Thoracic aorta (tissue), 2 donors: ENCODE measurements at places on chromosomes 6 and 20.

- no peak overlapping the region for H3K4me3 ChIP-seq
- DNase-seq = no peak
- H3K27me3 ChIP-seq = no peaks in the 10 kb centered on the region
- H3K4me1 ChIP-seq = peaks cover 3% of the 10 kb centered on the region
- no peak overlapping the region for H3K27ac ChIP-seq
These were observed 16.9 kb downstream of the KIF16B start for GRCh38 chr20:16556301-16556700.

- no peak for DNase-seq
- no peaks in the 10 kb centered on the region for H3K36me3 ChIP-seq
- no peak overlapping the region for H3K4me3 ChIP-seq
These were observed 6.7 kb upstream of the CST9 start for GRCh38 chr20:23612396-23612795.

DNA sequence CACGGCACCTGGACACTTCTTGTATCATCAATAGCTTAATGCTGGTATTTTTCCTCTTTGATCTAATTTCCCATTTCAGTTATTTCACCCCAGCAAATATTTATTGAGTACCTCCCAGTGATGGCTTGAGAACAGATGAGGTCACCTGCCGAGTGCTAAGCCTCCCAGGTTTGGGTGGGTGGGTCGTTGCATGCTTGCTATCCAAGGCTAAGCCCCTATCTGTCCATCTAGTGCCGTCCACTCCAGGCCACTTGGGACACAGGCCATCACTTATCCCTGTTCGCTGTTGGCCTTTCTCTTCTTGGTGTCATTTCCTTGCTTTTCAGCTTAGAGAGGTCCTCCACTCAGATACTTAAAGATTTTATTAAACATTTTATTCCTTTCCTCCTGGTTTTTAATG is 10.8 kb upstream of the NNAT start:
- no peak for DNase-seq
- no peaks in the 10 kb centered on the region for H3K27me3 ChIP-seq
- peaks cover 20% of the 10 kb centered on the region for H3K36me3 ChIP-seq
- H3K4me3 ChIP-seq = no peak overlapping the region
- H3K27ac ChIP-seq = no peak overlapping the region
- no peaks in the 10 kb centered on the region for H3K4me1 ChIP-seq

- no peak for DNase-seq
- H3K27ac ChIP-seq = no peak overlapping the region
- no peaks in the 10 kb centered on the region for H3K4me1 ChIP-seq
- H3K27me3 ChIP-seq = no peaks in the 10 kb centered on the region
These were observed 125.7 kb upstream of the HDAC2 start for GRCh38 chr6:114096561-114097172.

GRCh38 chr6:14817074-14817473 is 428.8 kb upstream of the JARID2 start:
- DNase-seq = no peak
- no peak overlapping the region for H3K27ac ChIP-seq
- H3K4me3 ChIP-seq = no peak overlapping the region
- no peaks in the 10 kb centered on the region for H3K4me1 ChIP-seq
- H3K36me3 ChIP-seq = no peaks in the 10 kb centered on the region

GRCh38 chr6:20769631-20770030 is 235.4 kb downstream of the CDKAL1 start:
- no peaks in the 10 kb centered on the region for H3K4me1 ChIP-seq
- DNase-seq = no peak
- H3K27me3 ChIP-seq = no peaks in the 10 kb centered on the region
- H3K4me3 ChIP-seq = no peak overlapping the region

- no peak for DNase-seq
- no peaks in the 10 kb centered on the region for H3K27me3 ChIP-seq
- H3K4me3 ChIP-seq = no peak overlapping the region
- peaks cover 3% of the 10 kb centered on the region for H3K4me1 ChIP-seq
These were observed 49.1 kb downstream of the MAP3K7 start for GRCh38 chr6:90537723-90538258.

- no peak overlapping the region for H3K4me3 ChIP-seq
- H3K4me1 ChIP-seq = no peaks in the 10 kb centered on the region
- no peaks in the 10 kb centered on the region for H3K36me3 ChIP-seq
- no peak overlapping the region for H3K27ac ChIP-seq
- DNase-seq = no peak
- H3K27me3 ChIP-seq = no peaks in the 10 kb centered on the region
These were observed 214.2 kb downstream of the CDH26 start for GRCh38 chr20:60172346-60172984.

DNA sequence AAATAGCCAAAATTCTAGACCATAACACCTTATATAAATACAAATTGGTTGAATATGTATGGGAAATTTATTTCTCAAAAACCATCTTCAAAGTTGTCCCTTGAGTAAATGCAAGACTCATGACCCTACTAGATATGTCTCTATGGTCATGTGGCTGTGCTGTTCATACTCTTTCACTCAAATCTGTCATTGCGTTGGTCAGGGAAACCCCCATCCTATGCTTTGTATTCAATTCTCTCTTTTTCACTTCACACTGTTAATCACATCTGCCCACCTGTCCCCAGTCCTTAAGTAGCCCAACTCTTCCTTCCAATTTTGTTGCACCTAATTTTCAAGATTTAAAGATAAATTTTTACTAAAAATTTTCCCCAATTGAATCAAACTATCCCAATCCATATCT is 51.0 kb downstream of the RPS12 start:
- H3K27me3 ChIP-seq = no peaks in the 10 kb centered on the region
- no peak overlapping the region for H3K27ac ChIP-seq
- no peak for DNase-seq

GRCh38 chr6:72987301-72987700 is 238.0 kb downstream of the KHDC1L start:
- H3K4me3 ChIP-seq = no peak overlapping the region
- H3K36me3 ChIP-seq = no peaks in the 10 kb centered on the region
- H3K4me1 ChIP-seq = no peaks in the 10 kb centered on the region
- H3K27me3 ChIP-seq = no peaks in the 10 kb centered on the region
- H3K27ac ChIP-seq = no peak overlapping the region

DNA sequence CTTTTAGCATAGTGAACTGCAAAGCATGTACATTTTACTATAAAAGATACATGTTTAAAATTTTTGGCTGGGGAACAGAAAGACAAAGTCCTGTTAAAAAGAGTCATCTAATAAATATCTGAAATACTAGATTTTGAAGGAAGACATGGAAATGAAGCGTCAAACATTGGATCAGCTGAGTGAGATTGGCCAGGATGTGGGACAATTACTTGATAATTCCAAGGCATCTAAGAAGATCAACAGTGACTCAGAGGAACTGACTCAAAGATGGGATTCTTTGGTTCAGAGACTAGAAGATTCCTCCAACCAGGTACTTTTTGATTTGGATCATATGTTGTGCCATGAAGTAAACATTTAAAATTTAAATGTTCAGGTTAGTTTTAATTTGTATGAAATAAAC is 162.3 kb downstream of the UTRN start:
- H3K36me3 ChIP-seq = peaks cover 22% of the 10 kb centered on the region
- H3K27me3 ChIP-seq = no peaks in the 10 kb centered on the region
- no peak overlapping the region for H3K4me3 ChIP-seq
- H3K27ac ChIP-seq = no peak overlapping the region
- no peaks in the 10 kb centered on the region for H3K4me1 ChIP-seq

DNA sequence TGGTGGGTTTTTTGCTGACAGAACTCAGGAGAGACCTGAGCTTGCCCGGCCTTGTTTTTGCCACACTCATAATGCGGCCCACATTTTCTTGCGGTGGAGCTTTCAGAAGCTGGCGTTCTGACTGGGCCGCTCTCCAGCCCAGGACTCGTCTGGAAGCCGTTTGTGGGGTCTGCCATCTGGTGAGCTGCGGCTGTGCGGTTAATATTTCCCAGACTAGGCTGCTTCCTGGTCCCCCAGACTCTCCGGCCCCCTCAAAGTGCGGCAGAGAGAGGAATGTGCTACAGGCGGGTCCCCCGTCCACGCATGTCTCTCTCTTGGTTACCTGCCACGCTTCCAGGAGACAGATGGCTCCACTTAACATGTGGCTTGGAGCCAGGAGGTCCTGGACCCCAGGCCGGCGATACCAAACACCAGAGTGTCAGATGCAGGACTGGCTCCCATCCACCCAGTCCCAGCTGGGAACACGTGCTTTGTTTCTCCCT is 128.9 kb upstream of the PMEPA1 start:
- no peaks in the 10 kb centered on the region for H3K4me1 ChIP-seq
- no peak overlapping the region for H3K4me3 ChIP-seq
- DNase-seq = no peak

GRCh38 chr6:169216830-169217229 is 36.8 kb downstream of the THBS2 start:
- no peak for DNase-seq
- peak overlapping the region; percentile 97 for H3K27ac ChIP-seq
- H3K27me3 ChIP-seq = no peaks in the 10 kb centered on the region
- H3K36me3 ChIP-seq = peaks cover 38% of the 10 kb centered on the region

- H3K36me3 ChIP-seq = no peaks in the 10 kb centered on the region
- H3K27ac ChIP-seq = no peak overlapping the region
- H3K4me3 ChIP-seq = no peak overlapping the region
- no peak for DNase-seq
- H3K27me3 ChIP-seq = no peaks in the 10 kb centered on the region
- no peaks in the 10 kb centered on the region for H3K4me1 ChIP-seq
These were observed 90.3 kb downstream of the RNF144B start for GRCh38 chr6:18477301-18477941.

DNA sequence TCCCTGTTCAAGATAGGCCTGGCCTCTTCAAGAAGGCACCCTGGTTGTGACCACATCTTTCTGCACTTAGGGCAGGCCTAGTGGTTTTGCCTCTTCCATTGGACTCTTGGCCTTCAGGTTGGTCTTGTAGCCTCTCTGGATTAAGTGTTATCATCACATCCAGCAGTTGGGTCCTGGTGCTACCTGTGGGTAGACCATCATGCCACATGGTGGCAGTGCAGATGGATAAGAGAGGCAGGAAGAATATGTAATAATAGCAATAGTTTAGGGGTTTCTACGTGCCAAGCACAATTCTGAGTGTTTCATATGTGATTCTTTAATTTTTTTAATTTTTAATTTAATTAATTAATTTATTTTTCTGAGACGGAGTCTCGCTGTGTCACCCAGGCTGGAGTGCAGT is 28.5 kb upstream of the SNRPB2 start:
- no peak overlapping the region for H3K4me3 ChIP-seq
- no peaks in the 10 kb centered on the region for H3K36me3 ChIP-seq
- H3K27ac ChIP-seq = no peak overlapping the region
- H3K4me1 ChIP-seq = no peaks in the 10 kb centered on the region
- DNase-seq = no peak

GRCh38 chr6:160226118-160226591 is 32.5 kb downstream of the SLC22A2 start:
- H3K4me1 ChIP-seq = peaks cover 11% of the 10 kb centered on the region
- no peak overlapping the region for H3K4me3 ChIP-seq
- no peaks in the 10 kb centered on the region for H3K27me3 ChIP-seq
- H3K27ac ChIP-seq = peak overlapping the region; percentile 83
- no peak for DNase-seq
- no peaks in the 10 kb centered on the region for H3K36me3 ChIP-seq

DNA sequence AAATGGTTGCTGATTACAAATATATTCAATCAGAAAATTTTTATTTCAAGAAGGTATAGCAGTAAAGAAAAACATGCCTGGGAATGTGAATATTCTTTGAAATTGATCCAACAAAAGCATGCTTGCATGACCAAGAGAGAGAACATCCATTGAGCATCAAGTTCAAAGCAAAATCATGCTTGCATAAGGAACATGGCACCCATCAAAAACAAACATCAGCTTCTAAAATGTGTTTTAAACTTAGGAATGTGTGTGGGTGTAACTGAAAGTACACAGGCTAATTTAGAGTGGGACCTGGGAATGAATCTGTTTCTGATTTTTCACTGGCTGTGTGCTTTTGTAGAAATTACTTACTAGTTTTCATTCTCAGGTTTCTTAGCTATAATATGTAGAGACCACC is 5.6 kb downstream of the SLC17A5 start:
- H3K27me3 ChIP-seq = no peaks in the 10 kb centered on the region
- peaks cover 11% of the 10 kb centered on the region for H3K4me1 ChIP-seq
- H3K4me3 ChIP-seq = no peak overlapping the region
- DNase-seq = no peak
- H3K27ac ChIP-seq = no peak overlapping the region

DNA sequence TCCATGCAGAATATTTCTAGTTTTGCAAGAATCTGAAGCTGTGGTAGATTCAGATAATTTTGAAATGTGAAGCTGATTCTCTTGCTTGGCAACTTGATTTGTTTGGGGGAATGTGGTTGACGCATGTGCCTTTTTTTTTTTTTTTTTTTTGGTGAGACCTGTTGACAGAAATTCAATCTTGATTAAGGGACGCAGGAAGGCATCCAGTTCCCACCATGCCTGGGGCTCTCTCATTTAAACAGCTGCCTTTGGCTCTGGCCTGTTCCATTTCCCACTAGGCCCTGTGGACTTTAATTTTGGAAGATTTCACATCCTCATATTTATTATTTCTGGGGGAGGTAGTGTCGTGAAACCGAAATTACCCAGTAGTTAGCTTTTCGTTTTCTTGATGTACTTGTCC is 8.6 kb downstream of the TPX2 start:
- no peaks in the 10 kb centered on the region for H3K36me3 ChIP-seq
- no peak overlapping the region for H3K27ac ChIP-seq
- H3K4me3 ChIP-seq = no peak overlapping the region
- H3K4me1 ChIP-seq = no peaks in the 10 kb centered on the region
- no peak for DNase-seq

GRCh38 chr6:39111280-39111679 is 3.7 kb downstream of the SAYSD1 start:
- no peak for DNase-seq
- H3K27me3 ChIP-seq = no peaks in the 10 kb centered on the region
- H3K4me1 ChIP-seq = peaks cover 16% of the 10 kb centered on the region
- no peaks in the 10 kb centered on the region for H3K36me3 ChIP-seq
- H3K4me3 ChIP-seq = no peak overlapping the region

DNA sequence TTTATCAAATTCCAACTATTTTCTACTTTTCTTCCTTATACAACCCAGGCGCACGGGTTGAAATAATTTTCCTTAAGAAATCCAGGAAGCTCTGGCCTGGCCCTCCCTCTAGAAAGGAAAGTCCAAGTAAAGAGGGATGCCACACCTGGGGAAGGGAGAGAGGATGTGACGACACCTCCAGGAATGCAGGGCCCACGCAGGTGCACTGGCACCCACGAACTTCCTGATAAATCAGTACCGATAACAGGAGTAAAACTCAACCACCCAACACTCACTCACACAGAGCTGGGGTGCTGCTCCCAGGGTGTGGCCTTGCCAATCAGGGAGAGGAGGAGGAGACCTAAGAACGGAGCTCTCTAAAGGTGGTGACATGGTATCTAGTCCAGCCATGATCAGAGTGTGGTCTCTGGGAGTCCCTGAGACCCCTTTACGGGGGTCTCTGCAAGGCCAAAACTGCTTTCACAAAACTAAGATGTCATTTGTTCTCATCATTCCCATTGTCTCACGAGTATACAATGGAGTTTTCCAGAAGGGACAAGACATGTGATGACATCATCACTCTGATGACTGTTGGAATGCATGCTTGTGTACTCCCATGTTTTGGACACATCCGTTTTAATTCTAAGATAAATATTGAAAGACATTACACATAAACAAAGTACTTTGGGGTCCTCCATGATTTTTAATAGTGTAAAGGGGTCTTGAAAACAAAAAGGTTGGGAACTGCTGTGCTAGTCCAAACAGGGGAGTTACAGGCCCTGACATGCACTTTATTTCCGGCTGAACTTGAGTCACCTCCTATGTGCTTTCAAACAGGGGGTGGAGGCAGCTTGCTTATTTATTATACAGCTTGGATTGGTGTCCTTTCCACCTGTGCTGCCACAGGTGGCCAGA is 2.2 kb upstream of the PARD6B start:
- H3K36me3 ChIP-seq = no peaks in the 10 kb centered on the region
- DNase-seq = no peak
- H3K4me1 ChIP-seq = peaks cover 43% of the 10 kb centered on the region
- H3K27me3 ChIP-seq = no peaks in the 10 kb centered on the region
- no peak overlapping the region for H3K27ac ChIP-seq
